ENCODE measurements at places on chromosomes 7 and 10. TPM values are rescaled to one million over a fixed set of nuclear protein-coding genes. Genes with fewer than 3 reads are reported as not detected.

Gene MBL2
- total RNA-seq, result not detected

GRCh38 chr10:62826273-62826672 is 10.1 kb upstream of the EGR2 start:
- no peak for DNase-seq

Gene CREB3L2
- total RNA-seq, result 33.2 TPM

DNA sequence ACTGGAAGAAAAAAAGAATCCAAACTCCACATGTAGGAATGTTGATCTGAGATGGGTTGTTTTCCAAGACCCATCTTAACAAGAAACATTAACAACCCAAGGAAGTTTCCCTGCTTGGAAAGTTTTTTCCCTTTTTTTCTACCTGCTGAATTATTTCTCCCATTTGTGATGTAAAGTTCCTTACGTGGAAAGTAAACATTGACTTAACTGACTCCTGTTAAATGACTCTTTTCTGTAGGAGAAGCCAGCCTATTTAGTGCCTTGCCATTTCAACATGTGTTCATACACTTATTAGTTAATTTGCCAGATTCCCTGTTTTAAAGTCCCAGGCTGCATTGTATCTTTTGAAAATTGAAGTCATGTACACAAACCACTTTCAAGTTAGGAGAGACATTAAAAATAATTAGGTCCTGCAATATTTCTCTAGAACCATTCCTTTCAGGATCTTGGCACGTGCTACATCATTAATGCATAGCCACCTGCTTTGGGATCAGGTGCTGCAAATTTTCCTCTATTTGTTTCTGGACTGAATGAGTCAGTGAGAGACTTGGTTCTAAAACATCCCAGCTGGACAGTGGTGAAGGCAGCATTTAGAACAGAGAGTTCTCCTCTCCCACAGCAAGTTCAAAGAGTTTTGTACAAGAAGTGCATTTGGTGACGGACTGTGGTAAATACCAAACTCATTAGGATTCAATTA is 698.5 kb downstream of the SUGCT start:
- DNase-seq, result no peak

DNA sequence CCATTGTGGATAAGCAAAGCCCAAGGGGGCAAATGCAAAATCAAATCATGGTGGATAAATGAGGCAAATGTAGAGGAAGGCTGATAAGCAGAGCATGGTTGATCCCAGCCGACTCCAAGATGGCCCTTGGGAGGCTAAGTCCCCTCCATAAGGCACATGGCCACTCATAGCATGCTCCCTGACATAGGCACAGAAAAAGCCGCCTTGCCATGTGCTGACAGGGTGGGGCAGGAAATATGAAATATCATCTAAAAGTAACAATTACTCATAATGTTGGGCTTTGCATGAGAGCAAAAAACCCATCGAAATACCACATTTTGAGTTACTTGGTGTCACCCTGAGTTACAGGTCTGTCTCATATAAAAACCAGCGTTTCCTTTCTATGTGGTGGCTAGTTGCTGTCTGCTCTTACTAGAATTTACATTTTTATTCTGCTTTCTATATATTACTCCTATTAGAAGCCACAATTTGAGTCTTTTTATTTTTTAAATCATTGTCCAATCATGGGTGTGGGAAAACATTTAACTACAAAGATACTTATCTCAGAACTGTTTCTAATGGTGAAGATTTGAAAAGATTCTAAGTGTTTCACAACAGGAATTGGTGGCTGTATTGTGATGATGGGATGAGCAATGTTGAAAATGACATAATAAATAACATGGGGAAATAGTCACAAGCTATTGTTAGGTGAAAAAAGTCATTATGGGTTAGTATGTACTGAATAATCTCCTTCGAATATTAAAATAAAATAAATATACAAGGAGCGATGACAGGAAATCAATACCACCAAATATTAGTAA is 102.7 kb downstream of the CUBN start:
- DNase-seq, result no peak

DNA sequence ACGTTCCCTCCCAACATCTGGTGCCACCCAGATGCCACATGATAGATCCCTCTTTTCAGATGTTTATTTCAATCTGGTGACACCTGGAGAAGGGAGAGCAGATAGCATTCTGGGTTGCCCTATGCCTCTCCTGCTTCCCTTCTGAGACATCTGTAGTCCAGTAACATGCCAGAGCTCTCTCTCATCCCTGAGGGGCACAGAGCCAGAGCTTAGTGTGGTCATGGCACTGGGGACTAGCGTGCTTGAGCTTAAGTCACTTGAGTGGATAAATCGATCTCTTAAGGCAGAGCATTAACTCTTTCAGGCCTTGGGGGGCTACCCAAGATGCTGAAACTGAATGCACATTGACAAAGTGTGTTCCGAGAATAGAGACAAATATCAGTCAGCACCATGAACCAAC is 47.9 kb downstream of the WNT2 start:
- DNase-seq, result no peak

Gene GNG11
- total RNA-seq, result 83.1 TPM

GRCh38 chr7:2038931-2039728 is 193.6 kb downstream of the MAD1L1 start:
- DNase-seq, result peak; percentile 35

- peak; percentile 44 for DNase-seq
Measured at GRCh38 chr7:137818036-137818435, 28.7 kb downstream of the DGKI start.

Gene PRPS1L1
- total RNA-seq, result not detected

GRCh38 chr7:45211066-45211465 is 53.5 kb downstream of the RAMP3 start:
- DNase-seq, result no peak

Gene SUFU
- total RNA-seq, result 2.3 TPM

DNA sequence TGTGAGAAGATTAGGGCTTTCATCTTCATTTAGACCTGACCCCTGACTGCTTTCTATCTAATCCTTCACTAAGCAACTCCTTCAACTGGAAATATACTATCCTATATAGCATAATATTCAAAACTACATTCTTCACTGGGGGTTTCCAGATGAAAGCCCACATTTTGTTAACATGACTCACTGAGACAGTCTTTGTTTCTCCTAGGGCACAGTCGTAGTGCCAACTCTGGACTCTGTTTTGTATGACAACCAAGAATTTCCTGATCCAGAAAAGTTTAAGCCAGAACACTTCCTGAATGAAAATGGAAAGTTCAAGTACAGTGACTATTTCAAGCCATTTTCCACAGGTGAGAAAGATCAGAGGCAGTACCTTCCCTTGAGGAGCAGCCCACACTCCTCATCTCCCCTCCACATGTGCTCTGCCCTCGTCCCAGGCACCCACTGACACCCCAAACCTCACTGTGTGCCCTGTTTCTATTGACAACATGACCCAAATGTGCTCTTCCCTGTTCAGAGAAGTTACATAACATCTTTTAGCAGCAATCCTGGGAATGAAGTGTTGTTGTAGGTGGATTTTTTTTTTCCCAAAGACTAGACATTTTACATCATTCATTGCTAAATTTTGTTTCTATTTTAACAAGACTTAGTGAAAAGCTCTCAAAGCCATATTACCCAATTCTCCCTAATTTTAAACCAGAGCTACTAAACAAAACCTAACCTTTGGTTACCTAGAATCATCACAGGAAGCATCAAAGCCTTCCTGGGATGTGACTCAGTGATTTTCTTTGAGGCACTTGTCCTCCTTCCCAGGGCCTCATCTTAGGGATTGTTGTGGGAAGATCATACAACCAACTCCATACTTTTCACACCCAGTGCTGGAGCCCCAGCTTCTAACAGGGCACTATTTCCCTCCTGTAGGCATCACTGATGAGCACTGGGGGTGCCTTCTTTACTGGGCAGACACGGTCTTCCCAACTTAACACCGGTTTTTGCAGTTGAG is 10.7 kb downstream of the CYP2E1 start:
- no peak for DNase-seq

DNA sequence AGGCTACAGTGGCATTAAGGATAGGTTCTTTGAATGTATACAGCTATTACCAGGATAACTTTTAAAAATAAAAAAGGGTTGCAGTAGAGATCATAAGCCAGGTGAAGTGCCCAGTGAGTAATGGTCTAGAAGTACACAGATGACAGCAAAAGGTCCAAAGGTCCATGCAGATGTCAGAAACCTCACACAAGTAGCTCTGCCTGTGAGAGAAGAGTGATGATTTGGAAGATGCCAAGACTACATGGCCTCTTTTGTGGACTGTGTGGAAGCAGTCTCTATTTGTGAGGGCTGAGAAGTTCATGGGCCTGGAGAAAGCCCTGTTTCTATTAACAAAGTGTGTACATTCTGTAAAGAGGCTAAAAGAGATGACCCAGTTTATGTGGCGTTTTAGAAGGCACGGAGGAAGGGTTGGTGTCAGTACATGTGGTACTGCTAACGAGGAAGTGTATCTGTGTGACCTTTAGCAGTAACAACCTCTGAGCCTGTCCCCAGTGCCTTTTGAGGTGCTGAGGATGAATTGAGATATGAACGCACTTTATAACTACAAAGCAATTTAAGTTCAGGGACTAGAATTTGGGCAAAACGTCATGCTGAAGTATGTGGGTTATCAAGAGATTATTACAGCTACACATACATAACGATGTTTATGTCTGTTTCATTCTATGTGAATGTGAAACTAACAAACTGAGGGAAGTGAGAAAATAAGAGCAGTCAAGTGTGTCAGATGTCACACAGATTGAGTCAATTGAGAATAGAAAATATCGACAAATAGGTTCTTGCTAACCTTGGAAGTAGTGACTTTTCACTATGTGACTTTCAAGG is 7.6 kb downstream of the CYCS start:
- no peak for DNase-seq

DNA sequence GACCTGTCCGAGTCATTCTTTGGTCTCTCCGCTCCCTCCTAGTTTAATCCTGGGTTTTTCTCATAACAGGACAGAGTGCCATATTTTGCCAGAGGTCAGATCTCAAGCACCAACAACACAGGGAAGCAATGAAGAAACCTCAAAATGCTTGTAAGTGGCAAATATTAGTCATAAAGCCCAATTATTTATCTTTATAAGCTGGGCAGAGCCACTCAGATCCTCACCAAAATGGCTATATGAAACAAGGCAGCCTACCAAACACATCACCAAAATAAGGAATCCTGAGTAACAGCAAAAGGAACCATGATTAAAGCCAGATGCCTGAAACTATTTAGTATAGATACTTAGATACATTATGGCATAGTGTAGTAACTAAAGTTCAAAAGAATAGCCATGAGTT is 4.7 kb downstream of the ECD start:
- no peak for DNase-seq

GRCh38 chr10:59433720-59434428 is 71.5 kb upstream of the FAM13C start:
- no peak for DNase-seq

DNA sequence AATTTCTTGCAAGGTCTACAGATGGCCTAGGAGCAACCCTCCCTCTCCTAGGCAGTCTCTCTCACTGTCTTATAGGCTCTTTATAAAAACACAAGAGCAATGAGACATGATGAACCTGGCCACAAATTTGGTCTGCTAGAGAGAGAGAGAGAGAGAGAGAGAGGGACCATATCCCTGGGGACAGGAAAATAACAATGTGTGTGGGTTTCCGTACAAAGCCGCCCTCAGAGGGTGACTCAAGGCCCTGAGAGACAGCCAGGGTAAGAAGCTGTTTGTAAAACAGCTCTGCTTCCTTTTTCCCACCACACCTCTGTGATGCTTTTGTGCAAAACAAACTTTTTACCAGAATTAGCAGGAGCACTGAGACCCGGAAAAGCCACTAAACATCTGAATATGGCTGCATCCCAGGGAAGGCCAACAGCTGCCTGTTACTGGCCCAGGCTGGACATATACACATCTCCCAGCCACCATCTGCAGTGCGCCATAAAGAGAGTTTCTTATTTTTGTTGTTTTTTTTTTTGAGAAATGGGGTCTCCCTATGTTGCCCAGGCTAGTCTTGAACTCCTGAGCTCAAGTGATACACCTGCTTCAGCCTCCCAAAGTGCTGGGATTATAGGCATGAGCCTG is 18.4 kb downstream of the GIMAP5 start:
- DNase-seq, result no peak

- DNase-seq, result no peak
Measured at GRCh38 chr7:157684157-157684908, 347.5 kb downstream of the DNAJB6 start.

- DNase-seq, result no peak
Measured at GRCh38 chr7:26694141-26694540, 170.2 kb downstream of the SKAP2 start.

Gene SCIN
- 3.9 TPM for total RNA-seq

Gene CNPY1
- total RNA-seq, result not detected

DNA sequence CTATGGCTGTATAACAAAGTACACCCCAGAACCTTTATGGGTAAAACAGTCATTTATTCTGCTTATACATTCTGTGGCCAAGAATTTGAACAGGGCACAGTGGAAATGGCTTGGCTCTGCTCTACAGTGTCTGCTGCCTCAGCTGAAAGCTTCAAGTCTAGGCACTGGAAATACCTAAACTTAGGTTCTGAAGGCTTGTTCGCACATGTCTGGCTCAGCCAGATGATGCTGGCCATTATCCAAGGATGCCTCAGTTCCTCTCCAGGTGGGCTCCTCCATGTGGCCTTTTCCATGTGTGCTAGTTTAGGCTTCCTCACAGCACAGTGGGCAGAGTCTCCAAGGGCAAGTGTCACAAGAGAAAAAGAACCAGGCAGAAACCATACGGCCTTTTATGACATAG is 76.8 kb downstream of the RALA start:
- no peak for DNase-seq

GRCh38 chr7:151339651-151340382 is 1.8 kb upstream of the NUB1 start:
- no peak for DNase-seq

DNA sequence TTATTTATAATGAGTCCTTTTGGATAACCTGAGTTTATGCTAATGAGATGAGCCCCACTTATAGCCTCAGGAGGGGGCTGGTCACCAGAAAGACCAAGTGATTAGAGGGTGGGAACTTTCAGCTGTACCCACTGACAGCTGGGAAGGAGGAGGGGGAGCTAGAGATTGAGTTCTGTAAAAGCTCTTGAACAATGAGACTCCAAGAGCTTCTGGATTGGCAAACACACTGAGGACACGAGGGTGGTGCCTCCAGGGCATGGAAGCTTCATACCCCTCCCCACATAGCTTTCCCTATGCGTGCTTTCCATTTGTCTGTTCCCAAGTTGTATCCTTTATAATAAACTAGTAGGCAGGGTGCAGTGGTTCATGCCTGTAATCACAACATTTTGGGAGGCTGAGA is 20.3 kb downstream of the MRPS24 start:
- no peak for DNase-seq

Gene GPR26
- not detected for total RNA-seq

Gene LOXL4
- total RNA-seq, result 68.3 TPM

GRCh38 chr7:122546496-122546895 is 152.4 kb downstream of the RNF133 start:
- no peak for DNase-seq

GRCh38 chr7:138538518-138538917 is 78.5 kb downstream of the TRIM24 start:
- DNase-seq, result peak; percentile 61

- DNase-seq, result no peak
Measured at GRCh38 chr10:124997306-124997705, 55.4 kb downstream of the ZRANB1 start.

DNA sequence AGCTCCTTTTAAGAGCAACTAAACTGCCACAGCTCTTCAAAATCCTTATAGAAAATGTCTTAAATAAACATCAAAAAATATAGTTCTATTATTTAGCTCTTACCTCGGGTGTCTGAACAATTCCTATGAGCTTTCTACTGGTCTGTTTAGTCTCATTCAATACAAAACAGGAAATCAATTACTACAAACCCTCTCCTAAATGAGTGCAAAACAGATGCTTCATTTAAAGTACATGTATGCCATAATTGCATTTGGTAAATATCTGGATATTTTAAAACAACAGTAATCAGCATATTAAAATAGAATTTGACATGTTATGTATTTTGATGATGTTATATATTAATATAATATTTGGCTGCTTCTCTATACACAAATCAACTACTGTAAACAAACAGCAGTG is 38.5 kb upstream of the MTPN start:
- DNase-seq, result no peak
